ENCODE measurements at places on chromosomes 5 and 9.

DNA sequence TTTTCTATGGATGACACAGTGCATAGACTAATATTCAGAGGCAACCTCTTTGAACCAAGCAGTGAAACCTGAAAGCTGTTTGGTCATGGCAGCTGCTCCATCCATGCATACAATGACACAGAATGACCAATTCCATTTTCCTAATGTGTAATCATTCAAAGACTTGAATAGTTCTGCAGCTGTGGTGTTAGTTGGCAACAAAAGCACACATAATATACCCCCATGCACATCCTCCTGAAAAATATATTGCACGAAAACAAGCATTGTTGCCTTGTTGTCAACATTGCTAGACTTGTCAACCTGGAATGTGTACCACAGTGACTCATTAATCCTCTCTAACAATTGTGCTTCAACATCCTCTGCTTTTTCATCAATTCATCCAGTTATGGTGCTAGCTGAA lies 71.0 kb upstream of the SEMA6A start:
- no peak for DNase-seq

GRCh38 chr5:585556-585955 lies 26.6 kb upstream of the CEP72 start:
- DNase-seq: no peak

GRCh38 chr9:6673326-6674025 lies 27.9 kb upstream of the GLDC start:
- DNase-seq: no peak

DNA sequence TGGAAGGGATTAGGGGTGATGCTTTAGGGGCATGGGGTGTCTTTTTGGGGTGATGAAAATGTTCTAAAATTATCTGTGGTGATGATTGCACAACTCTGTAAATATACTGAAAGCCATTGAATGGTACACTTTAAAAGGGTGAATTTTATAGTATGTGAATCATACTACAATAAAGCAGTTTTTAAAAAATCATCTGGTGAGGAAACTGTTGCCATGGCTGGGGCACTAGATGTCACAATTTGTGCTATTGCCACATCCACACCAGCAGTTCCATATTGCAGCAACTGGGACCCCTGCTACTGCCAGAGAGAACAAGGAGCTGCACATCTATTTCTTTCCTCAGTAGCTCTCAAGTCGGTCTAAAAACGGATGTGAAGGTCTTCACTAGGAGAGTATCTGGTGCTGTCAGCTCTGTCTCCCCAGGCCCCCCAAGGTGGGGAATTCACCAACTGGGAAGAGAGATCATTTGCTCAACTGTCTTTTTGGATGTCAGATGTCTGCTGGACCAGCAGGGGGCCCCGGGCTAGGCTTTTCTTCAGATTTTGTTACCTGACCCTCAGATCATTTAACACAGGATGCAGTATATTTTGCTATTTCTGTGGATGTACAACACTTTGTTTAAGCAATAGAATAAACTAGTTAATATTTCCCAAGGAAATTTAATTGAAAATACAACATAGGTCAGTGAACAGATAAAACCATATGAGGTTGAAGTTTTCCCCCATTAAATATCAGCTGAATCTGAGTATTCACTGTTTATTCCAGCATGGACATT lies 13.2 kb downstream of the CMYA5 start:
- no peak for DNase-seq

GRCh38 chr5:98768160-98768959 lies 5.1 kb upstream of the RGMB start:
- no peak for DNase-seq

DNA sequence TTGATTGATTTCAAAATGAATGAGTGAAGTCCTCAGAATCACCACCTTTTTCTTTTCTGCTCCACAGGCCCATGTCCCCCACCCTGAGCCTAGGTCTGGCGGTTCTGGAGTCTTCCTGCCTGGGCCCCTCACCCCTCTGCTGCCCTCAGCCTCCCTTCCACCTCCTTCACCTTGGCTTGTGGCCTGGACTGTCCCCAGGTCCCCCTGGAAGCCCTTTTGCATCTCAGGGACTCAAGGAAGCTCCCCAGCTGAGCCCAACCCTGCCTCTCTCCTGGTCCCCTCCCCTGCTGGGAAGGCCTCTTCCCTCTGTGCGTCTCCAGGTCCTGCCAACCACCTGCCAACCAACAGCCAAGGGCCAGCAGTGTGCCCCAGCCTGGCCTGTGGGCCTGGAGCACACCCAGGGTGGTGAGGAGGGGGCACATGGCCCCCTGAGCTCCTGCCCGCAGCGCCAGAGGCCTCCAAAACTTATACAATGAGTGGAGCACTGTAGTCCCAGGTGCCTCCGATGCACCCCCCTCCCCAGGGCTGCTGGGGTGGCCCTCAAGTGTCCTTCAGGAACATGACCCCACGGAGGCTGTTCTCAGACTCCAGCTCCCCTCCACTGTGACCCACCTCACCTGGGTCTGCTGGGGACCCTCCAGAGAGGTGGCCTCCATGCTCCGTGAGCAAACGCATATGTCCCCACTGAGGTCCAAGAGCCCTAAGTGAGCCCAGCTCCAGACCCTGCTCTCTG lies 20.3 kb downstream of the GLT6D1 start:
- DNase-seq: no peak

- no peak for DNase-seq
Measured at GRCh38 chr5:113201715-113202114, 225.1 kb downstream of the DCP2 start.

GRCh38 chr9:95465115-95465514 lies 51.7 kb downstream of the PTCH1 start:
- no peak for DNase-seq

DNA sequence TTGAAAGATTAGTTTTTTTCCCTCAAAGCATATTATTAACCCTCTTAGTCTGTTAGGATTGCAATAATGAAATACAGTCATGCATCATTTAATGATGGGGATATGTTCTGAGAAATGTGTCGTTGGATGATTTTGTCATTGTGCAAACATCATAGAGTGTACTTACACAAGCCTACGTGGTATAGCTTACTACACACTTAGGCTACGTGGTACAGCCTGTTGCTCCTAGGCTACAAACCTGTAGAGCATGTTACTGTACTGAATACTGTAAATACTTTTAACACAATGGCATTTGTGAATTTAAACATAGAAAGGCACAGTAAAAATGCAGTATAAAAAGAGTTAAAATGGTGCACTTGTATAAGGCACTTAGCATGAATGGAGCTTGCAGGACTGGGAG lies 132.7 kb downstream of the PDE8B start:
- DNase-seq: no peak

- no peak for DNase-seq
Measured at GRCh38 chr5:157245886-157246285, 20.0 kb upstream of the CYFIP2 start.

GRCh38 chr5:69131304-69131703 lies 35.6 kb upstream of the CCNB1 start:
- DNase-seq: no peak

DNA sequence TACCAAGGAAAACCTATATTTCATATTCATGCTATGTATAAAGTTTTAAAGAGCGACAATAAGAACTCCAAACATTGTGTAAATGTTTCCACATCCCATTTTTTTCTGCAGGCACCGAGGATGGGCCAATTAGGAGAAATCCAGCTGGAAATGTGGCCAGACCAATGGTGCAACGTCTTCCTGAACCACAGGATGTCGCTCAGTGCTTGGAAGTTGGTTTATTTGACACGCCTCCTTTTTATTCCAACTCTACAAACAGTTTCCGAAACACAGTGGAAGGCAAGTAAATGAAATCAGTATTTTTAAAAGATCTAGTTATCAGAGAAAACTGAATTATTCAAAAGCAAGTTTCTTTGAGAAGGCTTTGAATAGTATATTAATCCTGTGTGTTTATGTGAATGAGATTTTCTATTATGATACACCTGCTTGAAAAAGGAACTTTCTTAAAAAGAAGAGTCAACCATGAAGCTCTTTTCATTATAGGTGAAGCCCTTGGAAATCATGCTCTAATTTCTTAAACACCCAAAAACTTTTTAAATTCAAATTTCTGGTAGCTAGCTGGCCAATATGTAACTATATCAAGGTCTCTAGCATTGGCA lies 9.1 kb downstream of the TYRP1 start:
- no peak for DNase-seq
